BJ (cell line): ENCODE measurements at places on chromosomes 1 and 21. TPM values are rescaled to one million over a fixed set of nuclear protein-coding genes. Genes with fewer than 3 reads are reported as not detected.

Gene AP4B1
- 9.5 and 13.2 TPM in 2 replicates for polyA plus RNA-seq

Gene VANGL1
- polyA plus RNA-seq, result 11.4 and 11.6 TPM in 2 replicates

- DNase-seq, result no peak
Measured at GRCh38 chr1:212701910-212702309, 2.3 kb upstream of the BATF3 start.

DNA sequence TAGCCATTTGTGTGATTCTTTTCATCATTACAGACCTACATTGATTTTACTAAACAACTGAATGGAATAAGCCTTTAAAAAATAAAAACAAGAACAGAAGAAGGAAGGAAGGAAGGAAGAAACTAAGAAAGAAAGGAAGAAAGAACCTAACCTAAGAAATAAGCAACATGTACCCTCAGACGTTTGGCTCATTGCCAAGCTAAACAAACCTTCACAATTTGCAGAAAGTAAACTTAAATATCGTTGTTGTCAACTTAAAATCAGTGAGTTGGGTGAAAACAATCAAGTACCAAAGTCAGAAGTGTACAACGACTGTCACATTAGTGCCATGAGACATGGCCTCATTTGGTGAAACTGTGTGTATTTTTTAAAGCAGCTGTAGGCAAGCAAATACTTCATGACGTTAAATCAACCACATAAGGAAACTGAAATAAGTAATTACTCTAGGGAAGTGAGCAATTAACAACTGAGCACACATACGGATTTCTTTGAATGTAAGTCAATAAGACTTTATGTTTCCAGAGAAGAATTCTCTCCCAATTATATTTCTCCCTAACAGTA, 313.1 kb upstream of the TMPRSS15 start:
- DNase-seq, result no peak

DNA sequence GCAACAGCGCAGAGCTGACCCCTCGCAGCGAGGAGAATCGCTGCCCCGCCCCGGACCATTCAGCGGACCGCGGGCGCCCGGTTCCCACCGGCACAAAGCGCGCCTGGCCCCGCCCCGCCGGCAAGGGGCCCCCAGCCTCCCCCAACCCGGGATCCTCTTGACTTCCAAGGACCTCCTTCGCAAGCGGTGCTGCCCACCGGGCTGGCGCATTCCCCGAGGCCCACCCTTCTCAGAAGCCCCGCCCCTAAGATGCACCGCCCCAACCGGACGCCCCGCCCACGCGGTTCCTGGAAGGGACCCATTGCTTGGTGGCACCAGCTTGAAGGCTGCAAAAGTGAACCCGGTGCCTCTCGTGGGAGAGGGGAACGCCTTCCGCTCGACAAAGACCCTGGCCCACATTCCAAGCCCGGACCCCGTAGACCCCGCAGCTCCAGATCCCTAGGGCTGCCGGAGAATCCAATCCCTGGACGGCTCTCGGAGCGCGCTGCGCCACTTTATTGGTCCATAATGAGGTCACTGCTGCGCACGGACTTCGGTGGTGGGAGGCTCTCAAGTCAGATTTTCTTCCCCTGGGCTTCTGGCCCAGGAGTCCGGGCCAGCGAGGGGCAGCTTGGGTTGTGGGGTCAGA, 2.0 kb downstream of the HES3 start:
- no peak for DNase-seq

- no peak for DNase-seq
Measured at GRCh38 chr1:959731-960362, 537 bp upstream of the KLHL17 start.
